ENCODE measurements at places on chromosomes 1 and 21. TPM values are rescaled to one million over a fixed set of nuclear protein-coding genes. Genes with fewer than 3 reads are reported as not detected.
A peak's percentile ranks its signal among the peaks of the same experiment; 100 is the strongest.

GRCh38 chr21:33901412-33902288 lies 14.0 kb downstream of the ATP5PO start:
- peak; percentile 90 for DNase-seq

GRCh38 chr1:161398900-161399256 lies 31.2 kb upstream of the CFAP126 start:
- no peak for DNase-seq

DNA sequence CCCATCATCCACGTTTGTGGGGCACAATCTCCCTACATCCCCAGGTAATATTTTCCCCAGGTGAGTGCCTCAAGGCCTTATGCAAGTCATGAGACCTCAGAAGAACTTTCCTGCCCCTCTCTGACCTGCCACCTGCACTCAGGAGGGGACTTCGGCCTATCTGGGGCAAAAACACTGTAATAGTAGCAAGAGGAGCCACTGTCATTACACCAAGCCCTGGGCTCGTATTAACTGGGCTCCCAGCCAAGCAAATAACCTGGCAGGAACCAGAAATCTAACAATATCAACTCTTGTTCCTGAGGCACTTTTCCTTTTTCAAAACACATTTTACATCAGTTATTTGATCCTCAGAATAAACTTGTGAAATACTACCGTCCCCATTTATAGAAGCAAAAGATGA lies 30.9 kb downstream of the LAMB3 start:
- DNase-seq = no peak

DNA sequence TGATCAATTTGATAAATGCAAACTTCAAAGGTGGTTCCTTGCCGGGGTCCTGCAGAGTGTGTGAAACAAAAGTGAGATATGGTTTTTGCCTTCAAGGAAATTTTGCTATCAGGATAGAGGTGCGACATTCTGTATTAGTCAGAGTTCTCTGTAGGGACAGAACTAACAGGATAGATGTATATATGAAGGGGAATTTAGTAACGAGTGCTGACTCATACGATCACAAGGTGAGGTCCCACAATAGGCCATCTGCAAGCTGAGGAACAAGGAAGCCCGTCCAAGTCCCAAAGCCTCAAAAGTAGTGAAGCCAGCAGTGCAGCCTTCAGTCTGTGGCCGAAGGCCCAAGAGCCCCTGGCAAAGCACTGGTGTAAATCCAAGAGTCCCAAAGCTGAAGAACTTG lies 157.0 kb downstream of the RYR2 start:
- DNase-seq = no peak

DNA sequence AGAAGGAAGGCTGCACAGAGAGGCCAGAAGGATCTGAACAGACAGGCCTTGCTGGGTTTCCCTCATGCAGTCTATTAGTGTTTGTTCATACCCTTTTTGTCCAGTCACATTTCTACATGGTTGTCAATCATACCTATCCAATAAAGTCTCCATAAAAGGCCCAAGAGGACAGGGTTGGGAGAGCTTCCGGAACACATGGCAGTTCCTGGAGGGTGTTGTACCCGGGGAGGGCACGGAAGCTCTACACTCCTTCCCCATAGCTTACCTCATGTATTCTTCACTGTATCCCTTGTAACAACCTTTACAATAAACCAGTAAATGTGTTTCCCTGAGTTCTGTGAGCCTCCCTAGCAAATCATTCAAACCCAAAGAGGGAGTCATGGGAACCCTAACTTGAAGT lies 28.0 kb downstream of the MCOLN2 start:
- no peak for DNase-seq

DNA sequence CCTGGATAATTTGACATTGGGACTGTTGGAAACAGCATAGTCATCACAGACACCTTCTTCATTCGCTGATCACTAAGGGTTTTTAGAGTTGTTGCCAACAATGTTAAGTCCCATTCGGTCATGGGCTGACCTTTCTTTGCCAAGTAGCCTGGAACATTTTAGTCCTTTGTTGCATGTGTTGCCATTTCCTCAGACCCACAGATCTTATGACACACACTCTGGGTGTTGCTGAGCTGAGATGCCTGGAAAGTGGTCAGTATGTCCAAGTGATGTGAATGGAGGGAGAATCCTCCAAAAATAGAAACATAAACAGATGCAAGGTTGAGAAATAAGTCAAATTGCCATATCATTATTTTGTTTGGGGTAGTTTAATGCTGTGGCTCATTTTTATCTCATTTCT lies 61.5 kb upstream of the GJA5 start:
- DNase-seq = peak; percentile 28

DNA sequence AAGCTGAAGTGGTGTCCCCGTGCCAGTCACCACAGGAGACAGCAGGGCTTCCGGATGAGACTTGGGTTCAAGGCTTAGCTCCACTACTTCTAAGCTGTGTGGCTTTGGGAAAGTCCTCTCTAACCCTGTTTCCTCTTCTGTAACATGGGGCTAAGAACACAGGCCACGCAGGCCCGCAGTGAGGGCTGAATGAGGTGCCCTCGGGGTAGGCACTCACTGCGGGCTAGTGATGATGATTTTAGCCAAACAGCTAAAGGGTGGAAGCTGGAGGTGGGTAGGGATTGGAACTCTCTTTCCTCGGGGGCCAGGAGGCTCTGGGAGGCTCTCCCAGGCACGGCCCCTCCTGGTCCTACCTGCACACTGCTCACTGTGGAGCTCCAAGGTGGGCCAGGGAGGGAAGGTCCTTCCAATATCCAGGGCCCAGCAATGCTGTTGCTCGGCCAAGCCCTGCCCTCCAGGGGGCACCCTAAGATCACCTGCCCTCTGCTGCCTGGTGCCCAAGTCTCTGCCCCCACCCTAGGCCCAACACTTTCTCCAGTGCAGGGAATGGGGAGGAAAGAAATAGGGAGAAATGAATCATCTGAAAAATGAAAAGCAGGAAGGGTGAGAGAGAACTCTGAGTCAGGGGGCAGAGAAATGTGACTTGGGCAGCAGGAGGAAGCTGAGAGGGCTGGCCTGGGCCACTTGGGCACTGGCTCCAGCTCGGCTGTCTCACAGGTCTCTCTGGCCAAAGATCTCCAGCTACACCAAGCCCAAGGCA lies 19.2 kb upstream of the EVA1B start:
- DNase-seq = peak; percentile 86

DNM3 gene
- 1.0 TPM for total RNA-seq

LCE3E gene
- not detected for total RNA-seq

- no peak for DNase-seq
Measured at GRCh38 chr1:75937034-75937433, 4.8 kb upstream of the ASB17 start.
